Neural crest cell (in vitro differentiated cells): ENCODE measurements at places on chromosomes 4 and X. TPM values are rescaled to one million over a fixed set of nuclear protein-coding genes. Genes with fewer than 3 reads are reported as not detected.

DNA sequence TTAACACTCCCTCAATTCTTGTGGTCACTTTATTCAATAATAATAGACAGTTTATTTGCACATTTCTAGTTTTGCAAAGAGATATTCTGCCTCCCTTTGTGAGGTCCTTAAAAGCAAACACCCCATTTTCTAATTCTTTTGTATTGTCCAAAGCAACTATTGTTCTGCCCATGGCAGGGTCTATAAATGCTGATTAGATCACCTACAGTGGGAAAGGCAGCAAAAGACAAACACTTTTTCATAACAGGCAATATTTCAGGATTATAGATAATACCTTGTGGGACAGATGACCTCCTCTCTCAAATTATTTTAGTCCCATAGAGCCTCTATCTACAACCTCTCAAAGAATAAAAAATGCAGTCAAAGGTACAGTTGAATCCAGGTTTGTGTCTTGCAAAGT lies 28.6 kb downstream of the COMMD8 start:
- DNase-seq = no peak

The CPLX1 gene
- 2.0 and 2.5 TPM in 2 replicates for total RNA-seq

The RAI2 gene
- total RNA-seq = 0.63 and 0.77 TPM in 2 replicates

DNA sequence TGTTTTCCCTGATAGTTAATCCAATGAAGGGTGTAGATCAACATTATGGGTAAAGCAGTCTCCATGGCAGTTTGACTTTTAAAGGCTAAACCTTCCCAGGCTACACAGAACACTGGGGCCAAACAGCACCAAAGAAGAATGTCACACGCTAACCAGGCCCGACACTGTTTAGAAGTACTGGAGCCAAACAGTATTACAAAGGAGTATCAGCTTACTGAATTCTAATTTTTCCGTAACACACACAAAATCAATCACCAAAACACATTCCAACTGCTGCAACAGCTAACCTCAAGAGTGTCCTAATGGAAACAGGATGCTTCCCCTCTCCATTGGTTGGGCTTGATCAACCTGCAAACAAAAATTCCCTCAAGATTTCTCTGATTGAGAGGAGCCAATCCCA lies 783.5 kb downstream of the PCDH18 start:
- no peak for DNase-seq

The CT45A2 gene
- total RNA-seq = not detected in 2 replicates

- DNase-seq = no peak
These were observed 199.2 kb downstream of the DCTD start for GRCh38 chr4:182717788-182718583.

- DNase-seq = no peak
These were observed 39.8 kb upstream of the TMEM131L start for GRCh38 chr4:153426207-153426885.

DNA sequence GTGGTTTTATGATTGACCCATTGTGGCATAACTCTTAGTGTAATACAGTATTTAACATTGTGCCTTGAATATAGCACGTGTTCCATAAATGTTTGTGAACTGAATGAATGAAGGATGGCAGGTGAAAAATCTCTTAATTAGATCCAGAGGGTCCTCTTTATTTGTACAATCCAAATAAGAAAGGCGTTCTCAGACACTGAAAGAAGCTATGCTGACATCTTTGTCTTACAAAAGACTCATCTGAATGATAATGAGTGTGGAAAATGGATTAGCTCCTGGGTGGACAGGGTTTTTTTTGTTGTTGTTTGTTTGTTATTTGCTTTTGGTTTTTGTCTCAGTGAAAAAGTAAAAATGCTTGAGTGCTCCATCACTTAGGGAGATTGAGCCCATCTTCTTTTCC lies 62.7 kb downstream of the NEUROG2 start:
- DNase-seq = no peak

The CFP gene
- total RNA-seq = 1.6 and 1.7 TPM in 2 replicates

The ARHGEF38 gene
- not detected in 2 replicates for total RNA-seq

The CT45A3 gene
- total RNA-seq = not detected in 2 replicates

DNA sequence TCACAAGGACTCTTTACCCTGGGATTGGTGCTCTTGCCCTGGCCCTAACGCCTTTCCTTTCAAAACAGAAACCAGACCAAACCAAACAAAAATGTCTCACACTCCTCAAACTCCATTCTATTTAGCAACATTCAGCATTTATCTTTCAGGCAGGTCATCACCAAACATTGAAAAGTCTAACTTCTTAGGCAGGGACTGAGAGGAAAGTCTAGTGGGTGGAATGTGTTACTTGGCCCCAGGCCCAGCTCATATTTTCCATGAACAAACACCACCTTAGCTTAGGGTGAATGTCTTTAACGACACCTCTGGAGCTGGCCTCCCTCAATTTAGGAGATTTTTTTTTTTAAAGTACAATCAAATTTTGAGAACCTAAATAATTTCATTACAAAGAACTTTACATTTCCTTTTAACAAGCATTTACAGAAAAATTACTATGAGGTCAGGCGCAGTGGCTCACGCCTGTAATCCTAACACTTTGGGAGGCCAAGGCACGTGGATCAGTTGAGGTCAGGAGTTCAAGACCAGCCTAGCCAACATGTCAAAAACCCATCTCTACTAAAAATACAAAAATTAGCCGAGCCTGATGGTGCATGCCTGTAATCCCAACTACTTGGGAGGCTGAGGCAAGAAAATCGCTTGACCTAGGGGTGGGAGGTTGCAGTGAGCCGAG lies 10.2 kb upstream of the N4BP2 start:
- DNase-seq = no peak

GRCh38 chr4:87087015-87087414 lies 133.4 kb downstream of the KLHL8 start:
- no peak for DNase-seq

GRCh38 chrX:51862920-51863319 lies 30.5 kb upstream of the MAGED1 start:
- no peak for DNase-seq

The PSAPL1 gene
- not detected in 2 replicates for total RNA-seq

DNA sequence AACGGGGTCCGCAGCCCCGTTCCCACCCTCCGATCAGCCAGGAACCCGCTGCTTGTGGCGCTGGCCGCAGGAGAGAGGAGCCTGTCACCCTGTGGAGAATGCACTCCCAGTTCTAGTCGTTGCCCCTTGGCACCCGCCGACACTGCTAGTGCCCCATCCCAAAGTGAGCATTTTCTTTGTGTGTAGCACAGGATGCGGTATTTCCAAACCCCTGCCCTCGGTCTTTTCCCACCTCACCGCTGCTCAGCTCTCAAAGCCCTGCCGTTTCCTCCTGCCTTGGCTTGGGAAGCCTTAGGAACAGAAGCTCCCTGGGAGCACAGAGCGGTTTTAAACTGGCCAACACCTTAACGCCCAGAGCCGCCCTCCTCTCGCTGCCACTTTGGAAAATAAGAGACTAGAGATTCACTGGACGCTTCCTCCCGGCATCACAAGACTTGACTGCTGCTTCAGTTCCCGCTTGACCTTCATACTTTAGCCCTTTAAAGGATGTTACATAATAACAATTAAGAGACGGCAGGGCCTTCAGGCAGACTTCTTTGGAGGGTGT lies 772 bp downstream of the CYP4V2 start:
- DNase-seq = no peak

The LRP2BP gene
- 0.07 TPM in 1 of 2 replicates, not detected in the other for total RNA-seq

The ZFP92 gene
- total RNA-seq = 0.23 and 0.39 TPM in 2 replicates

GRCh38 chr4:140048419-140048995 lies 105.5 kb downstream of the MAML3 start:
- DNase-seq = no peak
